Endothelial cell (in vitro differentiated cells): ENCODE measurements at places on chromosomes 6 and 20. TPM values are rescaled to one million over a fixed set of nuclear protein-coding genes. Genes with fewer than 3 reads are reported as not detected.

ELOVL4 gene
- 3.3 TPM for total RNA-seq

DNA sequence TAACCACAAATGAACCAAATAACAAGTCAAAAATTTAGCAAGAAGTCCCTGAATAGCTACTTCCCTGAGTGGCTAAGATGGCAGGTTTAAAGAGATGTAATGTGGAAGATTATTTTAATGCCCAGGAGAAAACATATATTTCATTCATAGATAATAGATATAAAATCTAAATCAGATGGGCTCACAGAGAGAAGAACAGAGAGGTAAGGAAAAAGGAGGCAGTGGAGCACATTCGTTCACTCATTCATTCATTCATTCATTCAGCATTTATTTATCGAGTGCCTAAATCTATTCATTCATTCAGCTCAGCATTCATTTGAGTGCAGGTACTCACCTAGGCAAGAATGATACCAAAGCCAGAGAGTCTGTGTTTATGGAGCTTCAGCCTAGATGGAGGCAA, 32.1 kb upstream of the IYD start:
- peaks cover 1% of the 10 kb centered on the region for H3K27me3 ChIP-seq
- no peaks in the 10 kb centered on the region for H3K36me3 ChIP-seq
- DNase-seq, result no peak
- no peak overlapping the region for H3K27ac ChIP-seq
- H3K4me3 ChIP-seq, result no peak overlapping the region
- no peaks in the 10 kb centered on the region for H3K4me1 ChIP-seq

DNA sequence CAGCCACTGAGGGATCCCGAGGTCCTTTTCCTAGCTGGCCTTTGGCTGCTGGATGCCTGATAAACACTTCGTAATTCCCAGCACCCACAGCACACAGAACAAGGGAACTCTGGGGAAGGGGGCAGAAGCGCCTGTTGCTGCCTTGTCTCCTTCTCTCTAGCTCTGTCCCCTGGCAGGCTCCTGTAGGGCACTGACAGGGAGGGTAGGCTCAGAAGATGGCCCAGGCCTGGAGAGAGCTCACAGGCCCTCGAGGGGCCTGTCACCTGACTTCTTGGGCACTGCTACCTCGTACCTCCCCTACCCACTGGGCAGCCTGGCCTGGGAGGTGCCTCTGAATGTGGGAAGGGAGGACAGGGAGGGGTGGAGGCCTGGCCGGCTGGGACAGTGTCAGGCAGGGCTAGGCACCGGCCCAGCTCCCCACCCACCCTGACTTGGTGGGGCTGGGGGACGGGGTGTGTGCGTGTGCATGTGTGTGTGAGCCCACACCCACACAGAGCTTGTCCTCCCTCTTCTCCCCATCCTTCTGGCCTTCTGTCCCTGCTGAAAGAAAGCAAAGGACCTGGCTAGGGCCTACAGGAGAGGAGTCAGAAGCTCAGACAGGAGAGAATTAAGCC, 18.1 kb downstream of the C6orf132 start:
- H3K4me1 ChIP-seq, result peaks cover 3% of the 10 kb centered on the region
- peaks cover 5% of the 10 kb centered on the region for H3K27me3 ChIP-seq
- no peaks in the 10 kb centered on the region for H3K36me3 ChIP-seq
- DNase-seq, result no peak

GRCh38 chr20:19673575-19673974, 84.5 kb upstream of the RIN2 start:
- no peak overlapping the region for H3K4me3 ChIP-seq
- no peak overlapping the region for H3K27ac ChIP-seq
- no peaks in the 10 kb centered on the region for H3K27me3 ChIP-seq

GRCh38 chr6:25436760-25437159, 157.6 kb downstream of the CARMIL1 start:
- peaks cover 5% of the 10 kb centered on the region for H3K4me1 ChIP-seq
- H3K27ac ChIP-seq, result no peak overlapping the region
- no peaks in the 10 kb centered on the region for H3K27me3 ChIP-seq
- no peaks in the 10 kb centered on the region for H3K36me3 ChIP-seq
- no peak for DNase-seq
